NCI-H524 (cell line): ENCODE measurements at places on chromosomes 16 and 17.

- no peak for DNase-seq
Observed at GRCh38 chr17:30950189-30950588, 20.6 kb upstream of the RNF135 start.

GRCh38 chr16:76941113-76941512 lies 249.9 kb upstream of the MON1B start:
- no peak for DNase-seq

DNA sequence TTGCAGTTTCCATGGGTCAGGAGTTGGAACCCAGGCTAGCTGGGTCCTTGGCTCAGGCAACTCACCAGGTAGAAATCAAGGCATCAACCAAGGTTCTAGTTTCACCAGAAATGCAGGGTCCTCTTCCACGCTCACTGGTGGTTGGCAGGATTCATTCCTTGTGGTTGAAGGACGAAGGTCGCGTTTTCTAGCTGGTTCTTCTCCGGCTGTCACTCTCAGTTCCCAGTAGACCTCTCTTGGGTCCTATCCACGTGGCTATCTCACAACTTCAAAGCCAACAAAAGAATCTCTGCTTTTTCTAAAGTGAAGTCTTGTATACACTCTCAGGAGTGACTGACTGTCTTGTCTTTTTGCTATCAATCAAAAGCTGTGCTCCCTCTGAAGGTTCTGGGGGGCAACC lies 146.3 kb upstream of the NOL11 start:
- no peak for DNase-seq

GRCh38 chr17:79007504-79008381 lies 1.8 kb downstream of the CANT1 start:
- no peak for DNase-seq

DNA sequence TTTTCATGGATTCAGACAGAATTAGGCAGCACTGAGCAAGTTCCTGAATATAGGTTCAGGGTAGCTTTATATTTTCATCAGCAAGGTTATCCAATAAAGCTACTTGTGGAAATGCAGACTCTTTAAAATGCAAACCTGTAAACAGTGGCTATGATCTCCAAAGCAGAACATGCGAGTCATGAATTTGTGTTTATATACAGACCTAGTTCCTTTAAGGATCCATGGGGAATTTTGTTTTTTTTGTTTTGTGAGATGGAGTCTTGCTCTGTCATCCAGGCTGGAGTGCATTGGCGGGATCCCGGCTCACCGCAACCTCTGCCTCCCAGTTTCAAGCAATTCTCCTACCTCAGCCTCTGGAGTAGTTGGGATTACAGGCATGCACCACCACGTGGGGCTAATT lies 14.8 kb downstream of the CLEC16A start:
- no peak for DNase-seq

GRCh38 chr17:28940142-28940541 lies 11.2 kb downstream of the PHF12 start:
- DNase-seq, result no peak

DNA sequence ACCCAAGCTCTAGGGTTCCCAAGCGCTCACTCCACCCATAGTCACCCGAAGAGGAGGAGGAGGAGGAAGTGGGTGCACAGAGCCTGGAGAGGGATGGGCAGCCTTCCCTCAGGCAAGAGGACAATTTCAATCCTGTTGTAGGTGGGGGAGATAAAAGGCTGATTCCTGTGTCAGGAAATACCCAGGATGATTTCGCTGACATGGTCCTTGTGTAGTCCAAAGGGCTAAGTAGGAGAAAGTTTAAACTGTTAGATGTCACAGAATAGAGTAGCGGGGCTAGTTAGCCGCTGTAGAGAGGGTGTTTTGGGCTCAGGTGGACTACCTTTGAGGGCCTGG lies 1.3 kb upstream of the EXOC7 start:
- no peak for DNase-seq

DNA sequence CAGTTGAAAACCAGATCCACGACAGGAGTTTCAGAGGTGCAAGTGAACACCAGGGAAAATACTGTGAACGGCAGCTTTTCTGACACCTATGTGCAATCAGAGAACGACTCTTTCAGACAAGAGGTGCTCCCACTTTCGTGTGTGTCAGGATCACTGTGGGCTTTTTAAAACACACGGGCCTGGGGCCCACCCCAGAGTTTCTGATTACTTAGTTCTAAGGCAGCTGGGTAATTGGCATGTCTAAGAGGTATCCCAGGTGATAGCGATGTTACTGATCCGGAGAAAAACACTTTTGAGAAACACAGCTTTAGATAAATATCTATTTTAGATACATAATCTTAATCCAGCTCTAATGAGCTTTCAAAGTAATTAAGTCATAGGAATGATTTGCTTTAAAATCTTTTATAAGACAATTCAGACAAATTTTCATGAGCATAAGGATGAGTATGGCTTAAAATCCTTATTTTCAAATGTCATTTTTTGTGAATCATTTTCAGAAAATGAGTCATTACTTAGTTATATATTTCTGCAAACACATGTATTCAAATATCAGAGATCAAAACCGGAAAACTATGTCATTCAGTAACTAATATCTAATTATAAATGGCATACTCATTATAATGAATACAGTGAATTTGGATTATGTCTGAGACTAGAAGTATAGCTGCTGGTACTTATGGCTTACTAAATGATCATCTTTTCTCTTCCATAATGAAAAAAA lies 217.9 kb upstream of the PSMD7 start:
- no peak for DNase-seq

DNA sequence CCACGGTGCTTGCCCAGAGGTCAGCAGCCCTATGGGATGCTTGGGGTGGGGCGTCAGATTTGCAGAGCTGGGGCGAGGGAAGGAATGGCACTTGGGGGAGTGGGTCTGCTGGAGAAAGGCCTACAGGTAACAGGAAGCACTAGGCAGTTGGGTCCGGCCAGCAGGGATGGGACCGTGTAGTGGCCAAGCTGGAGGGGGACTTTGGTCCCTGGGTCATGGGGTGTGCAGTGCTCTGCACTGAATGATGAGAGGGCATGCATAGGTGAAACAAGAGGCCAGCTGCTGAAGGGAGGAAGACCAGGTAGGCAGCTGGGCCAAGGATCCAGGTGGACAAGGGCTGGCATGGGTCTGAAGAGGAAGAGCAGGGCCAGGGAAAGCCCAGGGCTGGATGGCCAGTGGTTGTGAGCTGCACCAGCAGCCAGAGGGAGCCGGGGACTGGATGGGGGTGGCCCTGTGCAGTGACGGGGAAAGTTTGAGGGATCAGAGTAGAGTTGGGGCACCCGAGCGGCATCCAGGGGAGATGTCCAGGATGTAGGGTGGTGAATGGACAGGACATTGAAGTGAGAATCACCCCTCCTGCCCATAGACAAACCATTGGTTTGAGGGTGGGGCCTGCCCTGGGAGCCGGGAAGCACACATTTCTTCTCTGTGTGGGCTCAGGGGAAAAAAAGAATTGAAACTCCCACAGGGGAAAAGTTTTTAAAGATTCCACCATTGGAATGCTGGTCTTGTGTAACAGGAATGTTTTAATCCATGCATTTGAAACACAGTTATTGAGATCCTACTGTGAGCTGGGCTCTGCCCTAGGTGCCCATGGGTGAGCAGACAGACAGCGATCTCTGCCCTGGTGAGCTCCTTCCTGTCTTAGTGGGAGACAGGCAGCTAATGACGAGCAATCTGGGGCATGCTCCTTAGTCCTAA lies 25.1 kb downstream of the RAI1 start:
- DNase-seq, result no peak

DNA sequence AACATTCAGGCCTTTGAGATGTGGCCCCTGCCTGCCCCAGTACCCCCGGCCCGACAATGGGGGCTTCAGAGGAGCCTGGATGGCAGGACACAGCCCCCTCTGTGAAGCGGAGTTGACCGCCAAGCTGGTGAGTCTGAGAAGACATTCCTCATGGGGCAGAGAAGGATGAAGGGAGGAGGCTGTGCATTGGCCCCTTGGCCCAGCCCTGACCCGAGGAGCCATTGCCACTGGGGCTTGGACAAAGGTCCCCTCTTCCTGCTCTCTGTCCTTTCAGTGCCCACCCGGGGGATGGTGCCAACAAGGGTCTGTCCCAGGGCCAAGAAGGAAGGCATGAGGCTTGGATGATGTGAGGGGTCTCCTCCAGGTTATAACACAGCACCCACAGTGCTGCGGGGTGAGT lies 30.9 kb upstream of the PHB1 start:
- DNase-seq, result no peak

GRCh38 chr17:395179-395578 lies 42.6 kb upstream of the RPH3AL start:
- no peak for DNase-seq

GRCh38 chr17:50171371-50172071 lies 5.7 kb downstream of the SGCA start:
- no peak for DNase-seq

DNA sequence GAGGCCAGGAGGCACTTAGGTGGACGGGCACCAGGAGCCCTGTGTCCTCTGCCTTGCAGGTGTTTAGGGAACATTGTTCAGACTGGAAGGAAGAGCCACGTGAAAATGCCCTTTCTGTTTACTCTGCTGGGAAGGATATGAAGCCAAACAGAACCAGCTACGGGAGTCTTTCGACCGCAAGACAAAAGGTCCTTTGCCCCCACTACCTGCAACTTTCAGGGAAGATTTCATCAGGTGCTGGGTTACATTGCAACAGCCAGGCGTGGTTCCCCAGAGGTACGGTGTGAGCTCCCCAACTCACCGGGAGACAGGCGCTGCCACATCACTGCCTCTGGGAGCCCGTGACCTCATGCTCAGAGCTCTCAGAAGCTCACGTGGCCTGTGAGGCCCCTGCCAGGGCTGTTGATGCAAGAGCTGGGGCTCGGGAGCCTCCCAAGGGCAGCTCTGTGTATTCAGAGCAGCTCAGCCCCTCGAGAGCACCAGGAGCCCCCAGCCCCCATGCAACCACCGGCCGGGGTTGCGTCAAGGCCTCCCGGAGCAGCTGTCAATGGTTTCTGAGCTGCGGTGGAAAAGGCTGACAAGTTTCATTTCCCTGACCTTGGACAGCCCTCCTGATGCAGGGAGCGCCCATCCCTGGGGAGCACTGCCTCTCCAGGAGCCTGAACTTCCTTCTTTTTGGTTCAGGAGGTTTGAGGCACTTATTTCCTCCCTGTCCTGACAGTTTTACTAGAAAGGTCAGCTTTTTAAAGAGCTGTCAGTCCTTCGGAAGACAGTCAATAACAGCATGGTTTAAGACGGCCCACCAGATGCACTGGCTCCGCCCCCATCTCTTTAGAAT lies 42.1 kb downstream of the TBC1D16 start:
- no peak for DNase-seq

DNA sequence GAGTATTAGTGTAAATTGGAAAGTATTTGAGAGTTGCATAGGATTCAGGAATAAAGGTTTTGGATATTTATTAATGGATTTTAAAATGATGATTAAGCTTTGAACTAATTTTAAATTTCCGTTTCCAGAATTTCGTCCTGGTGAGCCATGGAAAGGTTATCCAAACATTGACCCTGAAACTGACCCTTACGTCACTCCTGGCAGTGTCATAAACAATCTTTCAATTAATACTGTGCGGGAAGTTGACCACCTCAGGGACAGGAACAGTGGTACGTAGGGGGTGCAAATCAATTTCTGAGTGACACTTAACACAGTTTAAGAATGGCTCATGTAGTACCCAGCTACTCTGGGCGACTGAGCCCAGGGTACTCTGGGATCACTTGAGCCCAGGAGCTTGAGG lies 29.1 kb upstream of the SLC5A11 start:
- no peak for DNase-seq

GRCh38 chr17:73947966-73948355 lies 255.5 kb upstream of the RPL38 start:
- peak; percentile 23 for DNase-seq

- DNase-seq, result no peak
Observed at GRCh38 chr16:2498531-2499253, 15.1 kb upstream of the ATP6V0C start.

DNA sequence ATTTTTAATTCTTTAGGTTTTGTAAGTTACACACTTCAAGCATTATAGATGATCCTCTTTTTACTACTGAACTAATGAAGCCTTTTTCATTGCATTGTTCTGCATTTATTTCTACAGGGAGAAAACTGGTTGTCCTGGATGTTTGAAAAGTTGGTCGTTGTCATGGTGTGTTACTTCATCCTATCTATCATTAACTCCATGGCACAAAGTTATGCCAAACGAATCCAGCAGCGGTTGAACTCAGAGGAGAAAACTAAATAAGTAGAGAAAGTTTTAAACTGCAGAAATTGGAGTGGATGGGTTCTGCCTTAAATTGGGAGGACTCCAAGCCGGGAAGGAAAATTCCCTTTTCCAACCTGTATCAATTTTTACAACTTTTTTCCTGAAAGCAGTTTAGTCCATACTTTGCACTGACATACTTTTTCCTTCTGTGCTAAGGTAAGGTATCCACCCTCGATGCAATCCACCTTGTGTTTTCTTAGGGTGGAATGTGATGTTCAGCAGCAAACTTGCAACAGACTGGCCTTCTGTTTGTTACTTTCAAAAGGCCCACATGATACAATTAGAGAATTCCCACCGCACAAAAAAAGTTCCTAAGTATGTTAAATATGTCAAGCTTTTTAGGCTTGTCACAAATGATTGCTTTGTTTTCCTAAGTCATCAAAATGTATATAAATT lies 53.0 kb downstream of the TUBD1 start:
- DNase-seq, result no peak

GRCh38 chr17:57655553-57655952 lies 89.5 kb downstream of the CCDC182 start:
- no peak for DNase-seq

GRCh38 chr16:80459331-80459777 lies 81.4 kb upstream of the DYNLRB2 start:
- no peak for DNase-seq

GRCh38 chr17:69809331-69809730 lies 265.7 kb upstream of the KCNJ16 start:
- DNase-seq, result no peak

- DNase-seq, result no peak
Observed at GRCh38 chr17:5194346-5194745, 2.7 kb upstream of the ZNF594 start.

DNA sequence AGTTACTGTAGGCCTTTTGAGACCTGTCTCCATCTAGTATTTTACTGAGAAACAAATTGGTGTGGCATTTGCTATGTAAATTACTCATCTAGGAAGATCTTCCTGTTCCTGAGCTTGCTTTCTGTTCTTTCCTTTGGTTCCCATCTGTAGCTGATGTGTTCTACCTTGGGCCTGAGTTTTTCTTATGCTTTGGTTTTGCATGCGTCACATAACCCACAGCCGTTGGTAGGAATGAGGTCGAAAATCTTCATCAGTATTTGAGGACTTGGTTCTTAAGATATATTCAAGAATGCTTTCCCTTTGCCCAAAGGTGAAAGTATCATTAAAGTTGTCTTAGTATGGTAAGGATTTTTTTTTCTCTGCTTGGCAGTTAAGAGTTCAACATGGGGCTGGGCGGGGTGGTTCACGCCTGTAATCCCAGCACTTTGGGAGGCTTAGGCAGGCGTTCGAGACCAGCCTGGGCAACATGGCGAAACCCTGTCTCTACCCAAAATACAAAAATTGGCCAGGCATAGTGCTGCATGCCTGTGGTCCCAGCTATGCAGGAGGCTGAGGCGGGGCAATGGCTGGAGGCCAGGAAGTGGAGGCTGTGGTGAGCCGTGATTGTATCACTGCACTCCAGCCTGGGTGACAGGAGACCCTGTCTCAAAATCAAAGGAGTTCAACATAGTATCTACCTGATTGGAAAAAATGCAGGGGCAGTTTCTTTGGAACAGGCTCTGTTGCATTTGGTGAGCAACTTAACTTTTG lies 28.8 kb downstream of the IST1 start:
- no peak for DNase-seq

GRCh38 chr16:21001262-21001661 lies 100.7 kb downstream of the LYRM1 start:
- DNase-seq, result peak; percentile 9
